Neural crest cell (in vitro differentiated cells): ENCODE measurements at places on chromosomes 6 and 20. TPM values are rescaled to one million over a fixed set of nuclear protein-coding genes. Genes with fewer than 3 reads are reported as not detected.

- H3K4me1 ChIP-seq, result peaks cover 4% of the 10 kb centered on the region
- H3K36me3 ChIP-seq, result no peaks in the 10 kb centered on the region
- no peak overlapping the region for H3K27ac ChIP-seq
- H3K27me3 ChIP-seq, result no peaks in the 10 kb centered on the region
- DNase-seq, result no peak
These were observed 370.9 kb upstream of the HS3ST5 start for GRCh38 chr6:114713690-114714089.

DNA sequence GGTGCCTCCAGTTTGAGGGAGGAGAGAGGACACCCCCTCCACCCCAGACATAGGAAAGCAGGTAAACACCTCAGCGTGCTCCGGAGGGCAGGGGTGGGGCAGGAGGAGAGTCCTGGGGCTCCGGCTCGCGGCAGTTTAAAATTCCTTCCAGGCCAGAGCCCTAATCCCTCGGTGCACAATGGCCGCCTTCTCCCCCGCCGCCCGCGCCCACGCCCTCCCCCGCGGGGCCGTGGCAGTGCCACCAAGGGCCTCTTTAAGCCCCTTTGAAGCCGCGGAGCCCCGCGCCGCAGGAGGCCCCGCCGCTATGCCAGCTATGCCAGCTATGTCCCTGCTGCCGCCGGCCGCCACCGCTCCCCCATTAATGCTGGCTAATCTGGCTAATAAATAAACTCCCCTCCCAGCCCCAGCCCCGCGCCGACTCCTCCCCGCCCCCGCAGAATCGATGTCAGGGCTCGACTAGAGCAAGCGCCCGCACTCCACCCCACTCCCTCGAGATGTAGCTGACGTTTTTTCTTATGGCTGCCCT, 125.1 kb downstream of the MRPL14 start:
- peaks cover 58% of the 10 kb centered on the region for H3K27me3 ChIP-seq
- DNase-seq, result no peak
- H3K36me3 ChIP-seq, result no peaks in the 10 kb centered on the region
- no peak overlapping the region for H3K27ac ChIP-seq
- peak overlapping the region; percentile 56 for H3K4me3 ChIP-seq
- H3K4me1 ChIP-seq, result peaks cover 25% of the 10 kb centered on the region

- H3K36me3 ChIP-seq, result no peaks in the 10 kb centered on the region
- peaks cover 4% of the 10 kb centered on the region for H3K4me1 ChIP-seq
- DNase-seq, result no peak
- H3K4me3 ChIP-seq, result no peak overlapping the region
- H3K27me3 ChIP-seq, result no peaks in the 10 kb centered on the region
These were observed 188.2 kb downstream of the LRFN2 start for GRCh38 chr6:40398810-40399477.

- H3K4me3 ChIP-seq, result no peak overlapping the region
- no peaks in the 10 kb centered on the region for H3K27me3 ChIP-seq
- no peaks in the 10 kb centered on the region for H3K36me3 ChIP-seq
- DNase-seq, result no peak
- peaks cover 19% of the 10 kb centered on the region for H3K4me1 ChIP-seq
- H3K27ac ChIP-seq, result peak overlapping the region; percentile 22
These were observed 435.0 kb downstream of the HAO1 start for GRCh38 chr20:7505152-7505834.

GRCh38 chr6:75326557-75327258, 42.1 kb upstream of the TMEM30A start:
- no peak overlapping the region for H3K4me3 ChIP-seq
- no peaks in the 10 kb centered on the region for H3K36me3 ChIP-seq
- no peak for DNase-seq
- no peaks in the 10 kb centered on the region for H3K27me3 ChIP-seq

DNA sequence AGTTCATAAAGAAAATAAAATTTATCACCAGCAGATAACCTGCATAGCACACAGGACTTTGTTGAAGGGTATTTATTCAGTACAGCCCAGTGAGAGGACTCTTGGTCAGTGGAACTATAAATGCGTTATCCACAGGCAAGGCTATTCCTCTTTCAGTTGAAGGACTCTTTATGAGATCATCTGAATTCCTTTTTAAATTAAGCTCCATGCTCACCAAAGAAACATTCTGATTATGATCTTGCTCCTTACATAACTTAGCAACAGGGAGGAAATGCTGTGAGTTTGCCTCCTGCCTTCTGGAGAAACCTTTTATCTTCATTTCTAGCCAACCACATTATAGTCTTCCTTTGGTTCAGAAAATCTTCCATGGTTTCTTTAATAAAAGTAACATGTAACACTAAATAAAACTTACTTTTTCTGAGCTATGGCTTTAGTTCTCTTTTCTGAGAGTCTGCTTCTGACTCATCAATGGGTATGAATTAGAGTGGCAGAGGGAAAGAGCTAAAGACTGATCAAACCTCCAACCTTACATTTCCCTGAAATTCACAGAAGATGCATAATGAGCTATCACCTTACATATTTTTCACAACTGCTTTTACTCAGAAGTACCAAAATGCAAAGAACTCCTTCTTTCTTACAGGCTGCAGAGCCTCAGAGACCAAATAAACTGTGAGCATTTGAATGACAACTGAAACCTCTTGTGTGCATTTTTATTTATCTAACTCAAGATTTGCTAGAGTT, 267.2 kb downstream of the ADGRG6 start:
- no peaks in the 10 kb centered on the region for H3K27me3 ChIP-seq
- DNase-seq, result no peak
- H3K36me3 ChIP-seq, result peaks cover 5% of the 10 kb centered on the region
- H3K4me1 ChIP-seq, result peaks cover 15% of the 10 kb centered on the region
- H3K4me3 ChIP-seq, result no peak overlapping the region

DNA sequence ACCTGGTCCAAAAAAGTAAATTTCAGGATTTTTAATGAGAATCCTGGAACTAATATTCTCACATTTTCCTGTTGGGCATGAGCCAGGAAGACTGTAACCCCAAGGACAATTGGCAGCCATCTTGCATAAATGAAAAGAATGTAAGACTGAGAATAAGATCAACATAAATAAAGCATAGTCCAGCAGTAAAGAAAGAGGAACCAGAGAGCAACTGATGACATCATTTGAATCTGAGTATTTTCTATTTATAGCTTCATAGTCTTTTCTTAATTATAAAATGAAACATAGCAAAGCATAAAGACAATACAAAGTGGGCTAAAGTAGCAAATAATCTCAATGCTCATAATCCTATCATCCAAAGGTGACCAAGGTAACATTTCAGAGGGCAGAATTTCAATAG, 26.6 kb upstream of the FBXL4 start:
- no peaks in the 10 kb centered on the region for H3K27me3 ChIP-seq
- no peak overlapping the region for H3K27ac ChIP-seq
- H3K36me3 ChIP-seq, result no peaks in the 10 kb centered on the region

GRCh38 chr20:37807471-37808232, 95.3 kb upstream of the VSTM2L start:
- peaks cover 7% of the 10 kb centered on the region for H3K36me3 ChIP-seq
- H3K27me3 ChIP-seq, result no peaks in the 10 kb centered on the region
- DNase-seq, result no peak
- no peak overlapping the region for H3K27ac ChIP-seq

DNA sequence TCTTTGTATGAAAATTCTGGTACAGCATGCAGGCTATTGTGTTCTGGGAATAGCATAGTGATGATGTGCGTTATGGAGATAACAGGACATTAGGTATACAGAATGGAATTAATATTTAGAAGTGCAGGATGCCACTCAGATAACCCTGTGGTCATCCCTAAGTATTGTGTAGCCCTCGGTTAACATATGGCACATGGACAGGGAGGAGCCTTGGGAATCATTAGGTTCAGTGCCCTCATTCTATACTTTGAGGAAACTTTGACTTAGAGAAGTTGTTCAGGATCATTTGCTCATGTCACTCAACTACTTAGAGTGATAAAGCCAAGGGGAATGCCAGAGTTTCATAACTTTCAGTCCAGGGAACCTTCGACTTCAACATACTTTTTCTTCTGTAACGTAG, 185.9 kb downstream of the UST start:
- no peaks in the 10 kb centered on the region for H3K4me1 ChIP-seq
- no peaks in the 10 kb centered on the region for H3K36me3 ChIP-seq
- no peak for DNase-seq
- no peaks in the 10 kb centered on the region for H3K27me3 ChIP-seq
- no peak overlapping the region for H3K27ac ChIP-seq

DNA sequence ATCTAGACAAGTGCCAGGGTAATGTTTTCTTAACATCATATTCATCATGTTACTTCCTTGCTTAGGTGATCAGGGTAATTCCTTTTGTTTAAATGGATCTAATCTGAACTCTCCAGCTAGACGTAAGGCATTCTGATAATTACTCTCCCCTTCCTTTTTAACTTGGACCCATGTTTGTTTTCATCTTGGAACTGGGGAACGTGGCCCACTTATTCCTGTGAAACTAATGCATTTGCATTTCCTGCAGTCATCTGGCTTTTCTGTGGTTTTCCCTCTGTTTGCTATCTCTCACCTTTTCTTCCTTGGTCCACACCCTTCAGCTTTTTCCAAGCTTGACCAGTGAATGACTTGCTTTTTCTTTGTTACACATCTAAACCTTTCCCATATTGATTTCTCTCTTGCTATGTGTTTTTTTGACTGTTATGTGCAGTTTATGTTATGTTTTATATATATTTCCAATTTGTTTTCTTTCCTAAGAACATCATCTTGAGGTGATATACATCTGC, 33.3 kb downstream of the SLX4IP start:
- H3K4me3 ChIP-seq, result no peak overlapping the region
- no peaks in the 10 kb centered on the region for H3K27me3 ChIP-seq
- no peak for DNase-seq
- H3K36me3 ChIP-seq, result peaks cover 5% of the 10 kb centered on the region
- H3K4me1 ChIP-seq, result peaks cover 63% of the 10 kb centered on the region
- peak overlapping the region; percentile 9 for H3K27ac ChIP-seq

DNA sequence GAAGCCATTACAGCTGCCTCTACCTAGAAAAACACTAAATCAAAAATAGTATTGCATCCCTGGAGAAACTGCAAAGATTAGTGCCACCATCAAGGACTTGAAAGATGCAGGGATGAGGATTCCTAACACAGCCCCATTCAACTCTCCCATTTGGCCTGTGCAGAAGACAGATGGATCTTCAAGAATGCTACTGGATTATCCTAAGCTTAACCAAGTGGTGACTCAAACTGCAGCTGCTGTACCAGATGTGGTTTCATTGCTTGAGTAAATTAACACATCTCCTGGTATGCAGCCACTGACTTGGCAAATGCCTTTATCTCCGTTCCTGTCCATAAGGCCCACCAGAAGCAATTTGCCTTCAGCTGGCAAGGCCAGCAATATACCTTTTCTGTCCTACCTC, 117.4 kb downstream of the TBC1D32 start:
- H3K4me1 ChIP-seq, result no peaks in the 10 kb centered on the region
- no peak overlapping the region for H3K4me3 ChIP-seq
- peaks cover 54% of the 10 kb centered on the region for H3K36me3 ChIP-seq
- H3K27me3 ChIP-seq, result no peaks in the 10 kb centered on the region
- H3K27ac ChIP-seq, result no peak overlapping the region
- no peak for DNase-seq

GRCh38 chr6:36660771-36661471, 17.6 kb upstream of the CDKN1A start:
- H3K27me3 ChIP-seq, result peaks cover 17% of the 10 kb centered on the region
- H3K4me3 ChIP-seq, result no peak overlapping the region
- H3K36me3 ChIP-seq, result no peaks in the 10 kb centered on the region
- no peak overlapping the region for H3K27ac ChIP-seq

DNA sequence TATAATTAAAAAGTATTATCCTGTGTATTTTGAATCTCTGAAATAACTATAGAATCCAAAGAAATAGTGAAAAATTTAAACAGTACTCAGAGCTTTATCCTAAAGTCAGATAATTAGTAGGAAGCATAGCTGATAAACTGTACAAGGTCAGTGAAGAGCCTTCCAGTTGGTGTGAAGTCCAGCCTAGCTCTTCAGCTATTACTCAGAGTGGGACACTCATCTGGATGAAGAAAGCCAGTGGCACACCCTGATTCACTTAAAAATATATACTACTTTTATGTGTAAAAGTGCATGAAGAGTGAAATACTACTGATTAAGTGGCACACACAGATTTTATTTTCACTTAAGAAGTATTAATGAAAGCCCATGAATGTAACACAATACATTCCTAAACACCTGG, 3.1 kb downstream of the IFNGR1 start:
- peaks cover 2% of the 10 kb centered on the region for H3K27me3 ChIP-seq
- peaks cover 26% of the 10 kb centered on the region for H3K4me1 ChIP-seq
- peaks cover 9% of the 10 kb centered on the region for H3K36me3 ChIP-seq
- no peak overlapping the region for H3K27ac ChIP-seq
- no peak for DNase-seq

DNA sequence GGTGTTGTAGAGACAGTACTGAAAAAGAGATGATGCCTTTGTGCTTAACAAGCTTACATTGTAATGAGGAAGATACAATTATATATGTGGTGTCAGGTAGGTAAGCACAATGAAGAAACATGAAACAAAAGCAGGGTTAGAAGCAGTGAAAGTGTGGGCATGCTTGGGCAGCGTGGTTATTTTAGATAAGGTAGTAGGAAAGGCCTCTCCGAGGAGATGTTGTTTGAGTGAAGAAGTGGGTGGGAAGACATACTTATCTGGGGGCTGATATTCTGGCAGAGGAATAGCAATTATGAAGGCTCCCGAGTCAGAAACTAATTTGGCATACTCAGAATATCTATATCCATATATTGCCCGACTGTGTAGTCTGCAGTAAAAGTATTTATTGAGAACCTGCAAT, 4.7 kb downstream of the CDKAL1 start:
- H3K36me3 ChIP-seq, result peaks cover 17% of the 10 kb centered on the region
- DNase-seq, result no peak
- H3K27ac ChIP-seq, result no peak overlapping the region
- H3K27me3 ChIP-seq, result peaks cover 2% of the 10 kb centered on the region
- H3K4me1 ChIP-seq, result peaks cover 25% of the 10 kb centered on the region
- H3K4me3 ChIP-seq, result no peak overlapping the region

- no peaks in the 10 kb centered on the region for H3K36me3 ChIP-seq
- H3K4me1 ChIP-seq, result peaks cover 25% of the 10 kb centered on the region
- no peak for DNase-seq
- H3K27me3 ChIP-seq, result no peaks in the 10 kb centered on the region
These were observed 78.1 kb downstream of the PRDM1 start for GRCh38 chr6:106163966-106164877.

EPPIN gene
- not detected in 2 replicates for total RNA-seq

AURKA gene
- total RNA-seq, result 60.3 and 65.2 TPM in 2 replicates

KCNK5 gene
- total RNA-seq, result 30.4 and 32.7 TPM in 2 replicates

HTR1B gene
- 0.16 and 0.18 TPM in 2 replicates for total RNA-seq

SSTR4 gene
- total RNA-seq, result not detected in 2 replicates

DSN1 gene
- total RNA-seq, result 29.1 and 30.6 TPM in 2 replicates

HLA-DRB5 gene
- not detected in 2 replicates for total RNA-seq

TAAR8 gene
- total RNA-seq, result not detected in 2 replicates

RFX6 gene
- total RNA-seq, result not detected in 2 replicates

ADAT2 gene
- total RNA-seq, result 10.1 and 11.3 TPM in 2 replicates

ZDHHC14 gene
- 5.0 and 5.3 TPM in 2 replicates for total RNA-seq

OPRL1 gene
- total RNA-seq, result 0.93 and 0.96 TPM in 2 replicates
